ENCODE measurements at places on chromosomes 2 and 18.

GRCh38 chr18:77220726-77221125 lies 28.9 kb upstream of the GALR1 start:
- no peak for DNase-seq

- DNase-seq, result no peak
Observed at GRCh38 chr2:182133195-182133891, 147.7 kb downstream of the PPP1R1C start.

GRCh38 chr2:200585730-200586643 lies at the start of gene AOX1:
TSS of gene AOX1 (plus strand) at chr2:200586014. CDS start at chr2:200586109, 95 bp downstream.
- no peak for DNase-seq

DNA sequence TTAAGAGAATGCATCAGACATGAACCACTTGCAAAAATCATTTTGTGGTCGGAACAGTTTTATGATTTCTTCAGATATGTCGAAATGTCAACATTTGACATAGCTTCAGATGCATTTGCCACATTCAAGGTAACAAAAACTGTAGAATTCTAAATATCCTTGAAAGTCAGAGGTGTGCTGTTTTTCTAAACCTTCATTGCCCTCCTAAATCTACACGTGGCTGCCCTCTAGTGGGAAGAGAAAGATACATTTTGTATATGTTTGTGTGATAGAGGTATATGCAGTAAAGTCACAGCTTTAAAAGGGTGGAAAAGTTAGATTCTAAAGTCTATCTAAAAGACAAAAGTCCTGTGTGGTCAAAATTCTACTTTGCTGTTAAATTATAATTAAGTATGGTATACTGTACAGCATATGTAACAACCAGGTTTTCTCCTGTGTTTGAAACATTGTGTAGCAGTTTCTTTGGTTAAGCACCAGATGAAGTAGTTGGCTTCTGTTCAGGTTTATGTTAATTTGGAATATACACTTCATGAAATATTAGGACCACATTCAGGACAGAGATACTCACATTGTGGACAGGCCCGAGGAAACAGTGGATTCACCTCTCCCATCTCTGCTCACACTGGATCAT lies 65.9 kb upstream of the ITM2C start:
- DNase-seq, result no peak

GRCh38 chr2:238727585-238728329 lies 120.1 kb upstream of the TWIST2 start:
- no peak for DNase-seq

DNA sequence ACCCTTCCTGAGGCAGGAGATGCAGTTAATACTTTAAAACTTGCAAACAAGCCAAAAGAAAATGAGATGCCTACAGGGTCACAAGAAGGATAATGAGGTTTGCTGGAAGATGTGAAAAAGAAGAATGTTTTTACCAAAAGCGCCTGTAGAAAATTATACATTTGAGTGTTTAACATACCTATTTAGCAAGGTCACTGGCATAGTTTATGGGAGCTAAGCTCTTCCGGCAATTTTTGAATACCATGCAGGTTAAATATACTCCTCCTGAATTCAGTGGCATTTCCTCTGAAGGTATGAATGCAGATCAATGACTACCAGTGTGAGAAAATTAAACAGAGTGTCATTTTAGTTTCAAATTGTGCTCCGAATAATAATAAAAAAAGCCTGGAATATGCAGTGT lies 21.2 kb upstream of the MAP3K20 start:
- DNase-seq, result no peak

GRCh38 chr2:204966245-204966644 lies 421.0 kb downstream of the PARD3B start:
- no peak for DNase-seq

- no peak for DNase-seq
Observed at GRCh38 chr18:3966246-3966641, 488.9 kb downstream of the DLGAP1 start.

Data from stimulated activated CD8-positive, alpha-beta memory T cell treated with anti-CD3 and anti-CD28 coated beads, Interleukin-7, amount 100 ng/mL, for 1 hour (primary cell).